Anterior cingulate cortex (tissue), 58 donors: ENCODE measurements at places on chromosomes 12 and 14.

DNA sequence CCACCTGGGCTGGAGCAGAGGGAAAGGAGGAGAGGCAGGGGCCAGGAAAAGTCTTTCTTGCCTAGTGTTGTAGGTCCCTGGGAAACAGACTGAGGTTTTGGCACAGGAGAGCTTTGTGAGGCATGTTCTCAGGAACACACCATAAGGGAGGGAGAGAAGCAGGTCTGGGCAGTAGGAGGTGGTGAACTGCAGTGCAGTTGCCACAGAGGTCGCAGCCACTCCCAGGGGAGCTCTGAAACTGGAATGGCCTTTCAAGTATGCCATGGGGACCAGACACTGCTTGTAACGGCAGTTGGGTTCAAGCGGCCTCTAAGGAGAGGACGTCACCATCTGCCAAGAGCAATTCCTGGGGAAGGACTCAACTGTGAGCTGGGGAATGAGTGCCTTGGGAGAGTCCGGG, 35.4 kb upstream of the NKX2-8 start:
- DNase-seq: no peak

DNA sequence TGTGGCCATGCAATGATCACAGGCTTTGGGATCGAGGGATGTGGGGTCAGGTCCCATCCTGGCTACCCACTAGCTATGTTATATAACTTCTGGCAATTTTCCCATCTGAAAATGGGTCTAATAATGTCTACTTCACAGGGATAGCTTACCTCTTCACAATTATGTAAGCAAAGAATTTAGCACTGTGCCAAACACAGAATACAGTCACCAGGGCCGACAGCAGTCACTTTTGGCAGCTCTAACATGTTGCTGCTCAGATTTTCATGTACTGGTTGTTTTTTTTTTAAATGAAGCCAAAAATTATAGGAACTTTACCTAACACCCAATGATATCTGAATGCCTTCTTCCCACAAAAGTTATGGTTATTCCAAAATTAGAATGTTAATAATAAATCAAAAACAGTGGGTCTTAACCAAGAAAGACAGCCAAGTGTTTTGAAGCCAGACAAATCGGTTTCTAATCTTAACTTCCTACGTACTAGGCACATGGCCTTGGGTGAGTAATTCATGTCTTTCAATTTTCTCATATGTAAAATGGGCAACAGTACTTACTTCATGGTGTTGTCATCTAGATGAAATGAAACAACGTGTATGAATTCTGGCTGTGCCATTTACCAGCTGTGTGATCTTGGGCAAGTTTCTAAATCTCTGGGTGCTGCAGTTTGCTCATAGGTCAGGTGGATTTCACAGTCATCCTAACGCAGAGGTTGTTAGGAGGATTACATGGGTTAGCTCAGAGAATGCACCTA, 13.0 kb upstream of the PCED1B start:
- DNase-seq: no peak

DNA sequence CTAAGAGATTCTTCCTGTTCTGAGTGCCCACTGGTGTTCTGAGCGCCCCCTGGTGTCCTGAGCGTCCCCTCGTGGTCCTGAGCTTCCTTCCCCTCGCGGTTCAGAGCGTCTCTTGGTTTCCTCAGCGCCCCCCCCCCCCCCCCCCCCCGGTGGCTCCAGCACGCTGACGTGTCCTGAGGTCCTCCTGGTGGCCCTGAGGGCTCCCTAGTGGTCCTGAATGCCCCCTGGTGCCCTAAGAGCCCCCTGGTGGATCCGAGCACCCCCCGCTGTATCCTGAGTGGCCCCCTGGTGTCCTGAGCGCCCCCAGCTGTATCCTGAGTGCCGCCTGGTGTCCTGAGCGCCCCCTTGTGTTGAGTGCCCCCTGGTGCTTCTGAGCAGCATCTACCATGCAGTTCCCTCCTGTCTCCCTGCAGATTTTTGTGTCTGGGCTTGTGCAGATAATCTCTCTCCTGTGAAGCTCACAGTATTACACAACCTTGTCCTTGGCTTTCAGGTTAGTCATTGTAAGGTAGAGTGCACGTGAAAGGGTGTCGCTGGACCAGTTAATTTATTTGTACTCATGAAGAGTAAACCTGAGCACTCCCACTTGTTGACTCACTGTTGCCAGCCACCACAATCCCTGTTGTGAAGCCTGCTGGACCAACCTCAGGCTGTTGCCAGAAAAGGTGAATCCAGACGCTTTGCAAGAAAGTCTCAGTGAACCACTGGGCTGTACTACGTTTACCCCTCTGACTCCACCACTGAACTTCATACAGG, 1168.4 kb downstream of the TMEM121 start:
- DNase-seq: no peak

DNA sequence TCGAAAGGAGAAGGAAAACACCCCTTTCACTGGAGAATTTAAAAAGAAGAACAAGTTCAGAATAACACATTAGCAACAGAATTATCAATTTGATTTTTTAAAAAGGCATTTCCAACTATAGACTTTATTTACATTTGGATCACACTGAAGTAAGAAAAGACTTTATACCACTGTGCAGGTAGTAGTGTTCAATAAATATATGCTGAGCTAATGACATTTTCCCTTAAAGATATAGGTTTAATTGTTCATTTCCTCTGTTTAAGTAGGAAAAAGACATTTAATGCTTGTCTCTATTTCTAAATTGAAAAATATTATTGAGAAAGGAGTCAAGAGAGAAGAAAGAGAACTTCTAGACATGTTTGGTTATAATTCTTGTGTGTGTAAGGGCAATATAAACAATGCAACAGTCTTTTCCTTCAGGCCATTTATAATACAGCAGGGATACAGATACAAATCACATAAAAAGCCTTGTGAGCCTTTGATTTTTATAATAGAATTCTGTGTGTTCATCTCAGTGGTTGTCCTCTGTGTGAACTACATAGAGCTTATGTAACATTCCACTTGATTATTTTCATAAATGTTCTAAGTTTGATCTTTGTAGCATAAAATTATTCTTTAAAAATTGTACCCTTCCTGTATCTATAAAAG, 48.7 kb upstream of the PZP start:
- DNase-seq: no peak

GRCh38 chr14:103999795-104000440, 57.6 kb upstream of the RD3L start:
- DNase-seq: no peak

DNA sequence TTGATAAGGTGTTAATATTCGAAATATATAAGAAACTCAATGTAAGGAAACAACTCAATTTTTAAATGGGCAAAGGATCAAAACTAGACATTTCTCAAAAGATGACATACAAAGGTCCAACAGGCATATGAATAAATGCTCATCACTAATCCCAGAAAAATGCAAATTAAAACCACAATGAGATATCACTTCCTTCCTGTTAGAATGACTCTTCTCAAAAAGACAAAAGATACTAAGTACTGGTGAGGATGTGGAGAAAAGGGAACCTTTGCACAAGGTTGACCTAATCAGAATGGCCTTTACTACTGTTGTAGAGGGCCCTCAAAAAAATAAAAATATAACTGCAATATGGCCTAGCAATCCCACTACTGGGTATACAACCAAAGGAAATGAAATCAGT, 383.4 kb downstream of the KCNH5 start:
- no peak for DNase-seq

- no peak for DNase-seq
These were observed 15.0 kb downstream of the ANKLE2 start for GRCh38 chr12:132746613-132747012.

- peak; percentile 23 for DNase-seq
These were observed 46.7 kb downstream of the LRRC74A start for GRCh38 chr14:76872796-76873432.

GRCh38 chr12:114848666-114849065, 164.7 kb upstream of the TBX3 start:
- no peak for DNase-seq

DNA sequence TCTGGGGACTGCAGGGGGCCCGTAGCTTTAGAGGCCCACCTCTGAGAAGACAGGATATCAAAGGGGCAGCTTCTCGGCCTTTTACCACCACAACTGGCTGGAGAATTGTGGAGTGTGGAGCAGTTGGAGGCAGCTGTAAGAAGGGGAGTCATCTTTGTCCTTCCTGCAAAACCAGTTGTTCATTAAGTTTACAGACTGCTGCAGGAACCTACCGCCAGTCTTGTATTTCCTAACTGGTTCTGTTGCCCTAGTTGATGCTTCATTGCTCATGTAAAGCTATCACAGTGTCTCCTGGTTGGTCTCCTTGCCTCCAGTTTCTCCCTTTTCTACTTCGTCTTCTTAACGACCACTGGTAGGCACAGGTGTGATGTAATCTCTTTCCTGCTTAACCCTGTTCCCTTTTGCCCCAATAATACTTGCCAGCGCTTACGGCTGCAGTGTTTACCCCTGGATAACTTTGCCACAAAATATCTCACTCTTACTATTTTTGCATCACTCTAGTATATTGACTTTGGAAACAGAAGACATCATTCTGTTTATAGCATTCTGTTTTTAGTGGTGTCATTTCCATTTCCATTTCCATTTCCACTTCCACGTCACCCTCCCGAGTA, 11.9 kb downstream of the ESPL1 start:
- DNase-seq: no peak

GRCh38 chr14:100107236-100107635, 42.0 kb downstream of the EVL start:
- no peak for DNase-seq

DNA sequence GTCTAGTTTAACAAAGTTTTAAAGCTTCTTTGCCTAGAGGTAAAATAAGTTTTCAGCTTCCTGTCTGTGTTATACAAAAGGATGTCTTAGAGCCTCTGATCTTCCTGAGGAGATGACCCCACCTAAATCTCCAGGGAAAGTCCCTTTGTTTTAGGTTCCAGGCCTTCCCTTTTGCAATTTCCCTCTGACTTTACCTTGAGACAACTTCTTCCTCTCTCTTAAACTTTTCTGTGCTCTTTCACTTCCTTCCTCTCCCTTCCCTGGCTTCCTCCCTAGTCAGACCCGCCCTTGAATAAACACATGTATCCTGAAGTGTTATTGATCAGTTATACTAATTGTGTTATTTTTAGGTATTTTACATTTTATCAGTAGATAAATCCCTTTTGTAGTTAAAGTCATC, 134.8 kb downstream of the DYRK2 start:
- DNase-seq: no peak

- DNase-seq: peak; percentile 13
These were observed 1089.1 kb downstream of the SLC6A15 start for GRCh38 chr12:83823386-83824045.

DNA sequence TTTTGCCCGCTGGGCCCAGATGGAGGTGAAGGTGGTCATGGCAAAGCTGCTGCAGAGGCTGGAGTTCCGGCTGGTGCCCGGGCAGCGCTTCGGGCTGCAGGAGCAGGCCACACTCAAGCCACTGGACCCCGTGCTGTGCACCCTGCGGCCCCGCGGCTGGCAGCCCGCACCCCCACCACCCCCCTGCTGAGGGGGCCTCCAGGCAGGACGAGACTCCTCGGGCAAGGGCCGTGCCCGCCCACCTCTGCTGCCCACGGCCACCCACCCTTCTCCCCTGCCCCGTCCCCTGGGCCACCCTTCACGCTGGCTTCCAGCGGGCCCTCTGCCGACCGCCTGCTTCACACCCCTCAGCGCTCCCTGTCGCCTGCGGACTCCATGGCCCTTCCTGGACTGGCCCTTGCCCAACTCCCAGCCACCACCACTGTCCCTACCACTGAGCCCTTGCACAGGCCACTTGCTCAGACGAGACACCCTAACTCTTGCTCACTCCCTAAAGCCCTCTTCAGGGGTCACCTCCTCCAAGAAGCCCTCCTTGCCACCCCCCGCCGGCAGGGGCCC, 42.5 kb downstream of the CYP46A1 start:
- no peak for DNase-seq

GRCh38 chr14:33035416-33036194, 96.9 kb downstream of the NPAS3 start:
- DNase-seq: no peak

DNA sequence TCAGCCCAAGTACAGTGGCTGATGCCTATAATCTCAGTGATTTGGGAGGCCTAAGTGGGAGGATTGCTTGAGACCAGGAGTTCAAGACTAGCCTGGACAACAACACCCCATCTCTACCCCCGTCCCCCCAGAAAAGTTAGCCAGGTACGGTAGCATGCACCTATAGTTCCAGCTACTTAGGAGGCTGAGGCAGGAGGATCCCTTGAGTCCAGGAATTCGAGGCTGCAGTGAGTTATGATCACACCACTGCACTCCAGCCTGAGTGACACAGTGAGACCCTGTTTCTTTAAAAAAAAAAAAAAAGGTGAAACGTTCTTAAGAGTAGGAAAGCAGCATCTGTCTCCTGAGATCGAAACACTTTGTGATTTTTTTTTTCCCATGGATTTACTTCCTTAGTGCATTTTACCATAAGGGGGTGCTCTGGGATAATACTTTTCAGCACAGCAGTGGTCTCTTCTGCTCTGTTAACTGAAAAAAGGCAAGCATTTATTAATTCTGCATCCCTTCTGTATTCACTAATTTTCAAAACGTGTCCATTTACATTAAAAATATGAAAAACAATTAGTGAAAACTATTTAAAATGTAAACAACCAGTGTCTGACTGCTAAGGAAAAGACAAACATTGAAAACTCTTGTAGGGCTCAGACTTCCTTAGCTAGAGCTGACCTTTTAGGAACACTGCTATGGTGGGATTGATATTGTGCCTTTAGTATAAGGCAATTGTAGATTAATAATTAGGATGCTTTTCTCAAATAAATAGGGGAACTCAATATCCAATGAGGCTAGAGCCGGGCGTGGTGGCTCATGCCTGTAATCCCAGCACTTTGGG, 31.2 kb upstream of the USP44 start:
- DNase-seq: no peak

DNA sequence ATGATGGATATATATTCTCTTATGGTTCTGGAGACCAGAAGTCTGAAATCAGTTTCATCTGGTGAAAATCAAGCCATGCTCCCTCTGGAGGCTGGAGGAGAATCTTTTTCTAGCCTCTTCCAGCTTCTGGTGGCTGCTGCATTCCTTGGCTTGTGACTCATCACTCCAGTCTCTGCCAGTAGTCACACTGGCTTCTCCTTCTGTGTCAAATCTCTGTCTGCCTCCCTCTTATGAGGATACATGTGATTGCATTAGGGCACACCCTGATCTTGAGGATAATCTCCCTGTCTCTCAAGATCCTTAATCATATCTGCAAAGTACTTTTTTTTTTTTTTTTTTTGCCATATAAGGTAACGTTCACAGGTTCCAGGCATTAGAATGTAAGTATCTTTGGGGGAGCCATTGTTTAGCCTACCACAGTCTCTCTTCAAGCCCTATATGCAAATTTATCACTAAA, 17.7 kb downstream of the DNAL1 start:
- DNase-seq: no peak
